ENCODE measurements at places on chromosomes 5 and 9. TPM values are rescaled to one million over a fixed set of nuclear protein-coding genes. Genes with fewer than 3 reads are reported as not detected.

DDX4 gene
- total RNA-seq: not detected

DNA sequence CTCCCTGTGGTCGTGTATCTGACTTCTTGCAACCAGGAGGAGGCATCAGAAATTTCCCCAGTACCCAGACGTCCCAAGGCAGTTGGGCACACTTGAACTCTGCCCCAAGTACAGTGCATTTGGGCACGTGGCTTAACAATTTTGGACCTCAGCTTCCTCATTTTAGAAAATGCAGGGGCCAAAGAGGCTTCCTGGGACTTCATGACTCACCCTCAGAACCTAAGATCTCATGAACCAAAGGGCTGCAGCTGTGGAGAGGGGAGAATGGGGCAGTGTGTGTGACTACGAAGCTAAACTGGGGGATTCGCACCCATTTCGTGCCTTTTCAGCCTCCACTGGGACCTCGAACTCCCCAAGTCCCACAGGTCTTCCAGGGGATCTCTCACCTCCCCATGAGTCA, 59.2 kb downstream of the SYK start:
- DNase-seq: no peak

DNA sequence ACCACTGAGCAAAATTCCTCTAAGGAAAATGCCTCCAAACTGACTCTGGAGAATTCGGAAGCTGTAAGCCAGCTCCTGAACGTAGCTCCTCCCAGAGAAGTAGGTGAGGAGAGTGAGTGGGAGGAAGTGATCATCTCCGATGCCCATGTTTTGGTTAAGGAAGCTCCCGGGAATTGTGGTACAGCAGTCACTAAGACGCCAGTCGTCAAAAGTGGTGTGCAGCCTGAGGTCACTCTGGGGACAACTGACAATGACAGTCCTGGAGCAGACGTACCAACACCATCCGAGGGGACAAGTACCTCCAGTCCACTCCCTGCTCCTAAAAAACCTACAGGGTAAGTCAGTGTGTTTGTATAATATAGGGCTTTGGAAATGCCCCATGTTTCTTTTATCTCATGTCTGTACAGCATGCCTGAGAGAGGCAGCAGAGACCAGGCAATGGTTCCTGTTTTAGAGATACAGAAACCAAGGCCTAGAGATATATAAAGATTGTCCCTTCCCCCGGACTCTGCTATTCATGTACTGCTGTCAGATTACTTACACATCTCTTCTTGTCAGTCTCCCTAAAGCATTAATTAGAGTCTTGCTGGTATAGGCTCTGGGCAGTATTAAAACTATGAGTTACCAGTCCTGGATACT, 23.9 kb downstream of the HMGXB3 start:
- DNase-seq: no peak

S1PR3 gene
- 19.8 TPM for total RNA-seq

FGD3 gene
- 3.2 TPM for total RNA-seq

PPIC gene
- 52.2 TPM for total RNA-seq

Measured in left ventricle myocardium superior (tissue), 1 donor.